ENCODE measurements at places on chromosomes 2 and 18.

DNA sequence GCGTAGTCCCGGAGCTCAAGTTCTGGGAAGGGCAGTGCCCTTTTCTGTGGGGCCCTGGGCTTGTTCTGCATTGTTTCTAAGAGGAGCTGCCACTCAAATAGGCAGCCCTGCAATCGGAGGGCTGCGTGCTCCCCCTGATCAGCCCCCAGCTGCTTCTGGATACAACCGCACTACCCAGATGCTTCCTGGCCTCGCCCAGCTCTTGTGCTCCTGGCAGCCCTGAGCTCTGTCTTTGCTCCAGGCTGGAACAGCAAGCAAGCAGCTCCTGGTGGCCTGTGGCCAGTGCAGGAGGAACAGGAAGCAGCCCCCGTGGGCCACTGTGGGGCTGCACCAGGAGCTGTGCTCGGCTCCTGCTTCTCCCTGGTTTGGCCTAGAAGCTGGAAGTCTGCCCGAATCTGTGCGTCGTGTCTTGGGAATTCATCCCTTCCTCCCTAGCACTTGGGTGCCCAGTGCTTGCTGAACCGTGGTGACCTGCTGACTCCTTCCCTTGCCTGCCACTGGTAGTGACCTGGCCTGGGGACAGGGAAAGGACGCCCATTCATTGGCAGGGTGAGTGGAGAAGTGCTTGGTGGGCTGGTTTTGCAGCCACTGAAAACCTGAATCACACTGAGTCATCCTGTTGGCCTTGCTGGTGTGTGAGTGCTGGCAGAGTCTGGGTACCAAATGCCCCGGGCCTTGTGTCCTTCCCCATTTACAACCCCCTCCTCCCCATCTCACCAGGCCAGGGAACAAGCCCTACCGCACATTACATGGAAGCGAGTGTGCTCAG is 27.3 kb upstream of the NTSR2 start:
- no peak for DNase-seq

DNA sequence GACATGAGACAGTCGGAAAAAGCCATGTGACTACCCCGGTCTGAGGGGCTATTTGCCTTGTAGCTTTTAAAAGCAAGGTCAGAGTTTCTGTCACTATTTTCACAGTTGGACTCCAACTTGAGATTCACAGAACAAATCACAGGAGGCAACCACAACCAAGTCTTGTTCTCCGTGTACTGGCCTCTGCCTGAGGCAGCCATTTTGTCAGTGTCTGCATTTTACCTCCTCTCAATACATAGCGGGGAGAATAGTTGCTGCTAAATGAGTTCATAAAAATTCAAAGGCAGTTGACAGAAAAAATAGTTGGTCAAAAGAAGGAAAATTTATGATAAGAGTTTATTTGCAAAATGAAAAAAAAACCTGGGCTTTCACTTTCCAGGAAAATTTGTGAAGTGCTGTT is 501.4 kb downstream of the CCDC85A start:
- no peak for DNase-seq

DNA sequence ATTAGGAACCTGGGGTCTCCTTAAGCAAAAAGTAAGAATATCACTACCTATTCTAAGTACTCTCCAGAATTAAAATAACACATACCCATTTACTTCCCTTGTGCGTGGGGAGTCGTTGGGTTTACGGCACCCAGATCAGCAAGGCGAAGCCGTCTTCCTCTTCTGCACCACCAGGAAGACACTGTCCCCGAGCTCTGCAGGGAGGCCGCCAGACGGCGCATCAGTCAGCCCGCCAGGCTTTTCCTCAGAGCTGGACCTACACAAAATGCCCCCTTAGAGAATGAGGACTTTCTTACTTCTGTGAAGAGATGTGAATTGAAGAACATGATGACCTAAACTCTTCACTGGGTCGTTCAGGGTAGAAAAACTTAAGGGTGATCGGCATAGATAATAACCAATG is 526.5 kb downstream of the GALR1 start:
- DNase-seq = no peak

GRCh38 chr2:221289389-221289788 is 282.7 kb downstream of the EPHA4 start:
- no peak for DNase-seq

DNA sequence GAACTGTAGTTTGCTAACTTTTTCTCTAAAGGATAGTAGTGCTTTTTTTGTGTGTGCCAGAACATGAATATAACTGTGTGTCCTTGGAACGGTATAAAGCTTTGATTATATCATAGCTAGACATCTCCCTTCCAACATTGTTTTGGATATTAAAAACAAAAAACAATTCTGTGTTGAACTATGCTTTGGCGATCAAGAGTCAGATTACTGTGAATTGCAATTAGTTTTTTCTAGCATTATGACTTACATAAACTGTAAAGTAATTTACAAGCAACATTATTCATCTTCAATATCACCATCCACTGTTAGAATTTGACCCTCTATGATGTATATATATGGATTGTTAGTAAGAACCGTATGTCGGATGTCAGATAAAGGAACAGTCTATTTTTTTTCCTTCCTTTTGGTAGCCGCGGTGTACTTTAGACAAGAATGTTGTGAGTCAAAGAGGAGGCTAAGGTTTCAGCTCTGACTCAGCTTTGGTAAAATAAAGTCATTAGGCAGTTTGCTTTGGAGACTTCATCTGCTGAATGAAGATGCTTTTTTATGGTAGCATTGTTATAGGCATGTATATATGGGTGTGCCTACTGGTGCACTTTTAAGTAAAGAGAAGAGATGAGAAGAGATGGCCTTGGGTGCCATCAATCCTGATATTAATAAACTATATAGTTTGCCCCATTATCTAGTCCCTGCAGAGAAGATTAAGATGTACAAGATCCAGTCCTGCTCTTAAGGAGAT is 76.4 kb downstream of the LTBP1 start:
- DNase-seq = no peak

DNA sequence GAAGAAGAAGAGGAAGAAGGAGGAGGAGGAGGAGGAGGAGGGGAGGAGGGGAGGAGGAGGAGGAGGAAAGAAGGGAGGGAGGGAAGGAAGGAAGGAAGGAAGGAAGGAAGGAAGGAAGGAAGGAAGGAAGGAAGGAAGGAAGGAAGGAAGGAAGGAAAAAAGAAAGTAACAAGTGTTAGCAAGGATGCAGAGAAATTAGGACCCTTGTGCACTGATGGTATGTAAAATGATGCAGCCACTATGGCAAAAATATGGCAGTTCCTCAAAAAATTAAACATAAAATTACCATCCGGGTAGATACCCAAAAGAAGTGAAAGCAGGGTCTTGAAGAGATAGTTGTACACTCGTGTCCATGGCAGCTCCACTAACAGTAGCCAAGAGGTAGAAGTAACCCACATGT is 67.4 kb downstream of the DYM start:
- no peak for DNase-seq

DNA sequence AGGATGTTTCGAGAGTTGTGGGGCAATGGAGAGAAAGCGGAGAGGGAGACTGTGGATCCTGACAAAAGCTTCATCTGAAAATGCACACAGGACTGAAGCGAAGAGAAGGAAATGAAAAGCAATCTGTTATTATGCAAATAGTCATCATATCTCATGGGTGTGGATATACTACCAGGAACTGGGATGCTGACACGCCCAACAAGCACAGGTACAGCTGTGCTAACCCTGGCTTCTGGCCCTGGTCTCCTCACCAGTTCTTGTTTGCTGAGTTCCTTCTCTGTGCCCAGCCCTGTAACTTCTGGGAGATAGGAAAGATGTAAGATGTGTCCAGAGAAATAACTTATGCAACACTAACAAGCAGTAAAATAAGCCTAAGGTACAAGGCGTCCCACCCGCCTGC is 358.8 kb downstream of the CMPK2 start:
- no peak for DNase-seq

DNA sequence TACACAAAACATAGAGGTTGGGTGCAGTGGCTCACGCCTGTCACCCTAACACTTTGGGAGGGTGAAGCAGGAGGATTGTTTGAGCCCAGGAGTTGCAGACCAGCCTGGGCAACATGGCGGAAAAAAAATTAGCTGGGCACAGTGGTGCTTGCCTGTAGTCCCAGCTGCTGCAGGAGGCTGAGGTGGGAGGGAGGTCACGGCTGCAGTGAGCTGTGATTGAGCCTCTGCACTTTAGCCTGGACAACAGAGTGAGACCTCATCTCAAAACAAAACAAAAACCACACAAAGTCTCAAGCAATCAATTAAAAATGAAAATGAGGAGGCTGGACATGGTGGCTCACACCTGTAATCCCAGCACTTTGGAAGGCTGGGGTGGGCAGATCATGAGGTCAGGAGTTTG is 4.9 kb downstream of the NOP58 start:
- DNase-seq = peak; percentile 58

- no peak for DNase-seq
These were observed 165.5 kb upstream of the SALL3 start for GRCh38 chr18:78813936-78814710.
